ENCODE measurements at places on chromosomes 6 and 20.

DNA sequence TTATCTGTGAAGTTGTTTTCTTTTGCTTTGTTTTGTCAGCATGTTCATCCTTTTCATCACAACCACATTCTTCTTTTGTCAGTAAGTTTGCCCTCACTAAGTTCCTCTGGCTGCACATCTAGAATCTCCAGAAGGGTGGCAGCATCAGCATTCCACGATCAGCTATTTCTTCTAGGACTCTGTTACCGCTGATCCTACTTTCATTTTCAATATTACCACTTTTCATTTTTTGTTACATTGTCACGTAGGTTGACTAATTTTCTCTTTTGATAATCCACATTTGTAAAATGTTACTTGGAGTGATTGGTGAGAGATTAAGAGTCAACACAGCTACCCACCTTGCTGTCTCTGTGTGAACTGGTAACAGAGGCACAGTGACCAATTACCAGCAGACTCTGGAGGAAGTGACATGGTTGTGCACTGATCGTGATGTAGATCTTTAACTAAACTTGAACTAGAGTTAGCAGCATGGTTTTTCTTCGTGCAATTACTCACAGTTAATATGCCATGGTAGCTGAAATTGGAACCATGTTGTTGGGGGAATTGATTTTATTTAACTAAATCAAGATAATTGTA lies 307.9 kb upstream of the SLC35B3 start:
- no peak for DNase-seq

GRCh38 chr6:143179901-143180612 lies 119.4 kb downstream of the AIG1 start:
- DNase-seq, result no peak

DNA sequence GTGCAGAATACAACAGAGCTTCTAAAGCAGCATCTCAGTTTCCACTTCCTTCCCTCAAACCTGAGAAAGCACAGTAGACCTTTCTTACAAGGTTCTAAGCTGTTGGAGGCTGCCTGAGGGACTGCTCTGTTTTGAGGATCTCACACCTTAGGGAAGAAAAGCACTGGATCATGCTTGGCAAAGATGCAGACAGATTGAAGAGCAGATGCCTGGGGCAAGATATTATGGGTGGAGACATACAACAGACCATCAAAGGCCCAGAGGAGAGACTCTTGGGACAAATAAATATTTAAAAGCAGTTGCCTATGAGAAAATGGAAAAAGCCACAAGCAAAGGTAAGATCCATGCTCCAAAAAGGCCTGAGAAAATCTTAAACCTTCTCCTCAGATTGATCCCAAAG lies 6.2 kb downstream of the ZNF337 start:
- no peak for DNase-seq

DNA sequence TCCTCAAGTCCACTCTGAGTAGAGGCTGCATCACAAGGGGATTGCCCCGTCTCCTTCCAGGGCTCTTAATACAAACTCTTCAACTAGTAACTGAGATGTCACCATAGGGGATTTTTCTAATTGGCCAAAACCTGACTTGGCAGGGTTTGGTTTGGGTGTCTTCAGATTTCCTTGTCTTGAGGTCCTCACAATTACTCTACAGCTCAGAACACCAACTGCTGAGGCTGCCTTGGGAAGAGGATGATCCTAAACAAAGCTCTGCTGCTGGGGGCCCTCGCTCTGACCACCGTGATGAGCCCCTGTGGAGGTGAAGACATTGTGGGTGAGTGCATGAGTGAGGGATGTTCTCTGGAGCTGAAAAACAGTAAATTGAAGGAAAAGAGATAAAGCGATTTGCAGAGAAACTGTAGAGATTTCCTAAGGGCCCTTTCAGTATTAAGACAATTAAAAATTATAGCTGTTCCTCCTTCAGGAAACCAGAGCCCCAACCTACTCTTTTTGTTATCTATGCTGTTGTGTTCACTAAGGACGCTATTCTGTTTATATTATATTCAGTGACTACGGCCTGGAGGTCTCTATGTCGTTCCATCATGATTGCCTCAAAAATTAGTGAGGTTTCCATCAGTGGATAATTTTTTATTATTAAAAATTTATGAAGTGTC lies at the start of gene HLA-DQA1:
Gene HLA-DQA1, plus strand, starts transcription at position 188 of the 662 bp plus-strand sequence. Its CDS starts 53 bp downstream, at position 241.
- DNase-seq, result no peak

- DNase-seq, result no peak
Observed at GRCh38 chr6:35795453-35796071, 1.6 kb downstream of the CLPS start.

DNA sequence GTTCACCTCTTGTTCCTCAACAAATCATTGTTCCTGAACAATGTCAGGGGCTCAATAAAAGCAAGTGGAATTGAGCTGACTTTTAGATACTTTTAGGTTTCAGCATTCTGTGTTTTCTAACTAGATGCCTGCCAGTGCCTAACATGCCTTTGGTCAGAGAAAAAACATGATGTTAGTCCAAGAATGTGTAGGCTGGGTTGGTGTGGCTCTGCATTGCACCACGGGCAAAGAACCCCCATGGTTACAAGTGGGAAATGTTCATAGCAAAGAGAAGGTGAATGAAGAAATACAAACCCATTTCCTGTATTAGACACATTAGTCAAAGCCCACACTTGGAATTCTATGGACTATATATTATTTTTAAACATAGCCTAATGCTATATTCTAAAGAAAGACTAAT lies 193.3 kb downstream of the TMEM200A start:
- DNase-seq, result no peak

Measured in vagina (tissue), 2 donors.